GDM1 (cell line): ENCODE measurements at places on chromosomes 3 and 15.

GRCh38 chr3:52372822-52373504 is 56.8 kb downstream of the DNAH1 start:
- peak; percentile 7 for DNase-seq

GRCh38 chr15:31102374-31103342 is 1.1 kb upstream of the TRPM1 start:
- no peak for DNase-seq

DNA sequence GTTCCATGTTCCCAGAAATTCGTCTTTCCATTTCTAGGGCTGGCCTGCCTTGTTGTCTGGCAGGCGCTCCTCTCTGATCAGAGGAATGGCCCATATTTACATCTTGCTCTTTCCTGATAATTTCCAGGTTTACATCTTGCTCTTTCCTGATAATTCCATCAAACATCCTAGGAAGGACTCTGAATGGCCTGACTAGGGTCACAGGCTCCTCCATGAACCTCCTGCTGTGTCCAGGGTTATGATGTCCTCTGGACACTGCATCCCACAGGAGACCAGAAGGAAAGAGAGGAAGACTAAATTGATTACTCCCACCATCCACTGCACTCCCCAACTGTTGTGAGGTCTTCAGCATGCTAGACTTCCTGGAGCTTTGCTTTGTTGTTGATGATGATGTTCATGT is 75.4 kb downstream of the CLSTN2 start:
- DNase-seq = no peak

DNA sequence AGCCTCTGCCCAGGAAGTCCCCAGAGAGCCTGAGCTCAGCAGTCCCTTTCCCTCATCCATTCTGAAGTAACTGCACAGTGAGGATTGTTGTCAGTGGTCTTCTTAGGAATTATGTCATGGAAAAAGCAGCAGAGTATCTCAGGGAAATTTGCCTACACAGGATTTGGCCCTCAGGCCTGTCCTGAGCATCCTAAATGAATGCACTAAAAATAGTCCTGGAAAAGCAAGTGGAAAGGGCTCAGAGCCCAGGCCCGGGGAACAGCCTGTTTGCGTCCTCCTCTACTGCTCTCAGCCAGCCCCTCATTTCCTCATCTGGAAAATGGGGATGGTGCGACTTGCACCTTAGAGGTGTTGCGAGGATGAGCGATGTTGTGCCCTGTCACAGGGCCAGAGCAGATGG is 21.6 kb downstream of the LYSMD4 start:
- no peak for DNase-seq

- no peak for DNase-seq
Observed at GRCh38 chr15:65292938-65293518, 2.8 kb upstream of the RNU5A-1 start.

DNA sequence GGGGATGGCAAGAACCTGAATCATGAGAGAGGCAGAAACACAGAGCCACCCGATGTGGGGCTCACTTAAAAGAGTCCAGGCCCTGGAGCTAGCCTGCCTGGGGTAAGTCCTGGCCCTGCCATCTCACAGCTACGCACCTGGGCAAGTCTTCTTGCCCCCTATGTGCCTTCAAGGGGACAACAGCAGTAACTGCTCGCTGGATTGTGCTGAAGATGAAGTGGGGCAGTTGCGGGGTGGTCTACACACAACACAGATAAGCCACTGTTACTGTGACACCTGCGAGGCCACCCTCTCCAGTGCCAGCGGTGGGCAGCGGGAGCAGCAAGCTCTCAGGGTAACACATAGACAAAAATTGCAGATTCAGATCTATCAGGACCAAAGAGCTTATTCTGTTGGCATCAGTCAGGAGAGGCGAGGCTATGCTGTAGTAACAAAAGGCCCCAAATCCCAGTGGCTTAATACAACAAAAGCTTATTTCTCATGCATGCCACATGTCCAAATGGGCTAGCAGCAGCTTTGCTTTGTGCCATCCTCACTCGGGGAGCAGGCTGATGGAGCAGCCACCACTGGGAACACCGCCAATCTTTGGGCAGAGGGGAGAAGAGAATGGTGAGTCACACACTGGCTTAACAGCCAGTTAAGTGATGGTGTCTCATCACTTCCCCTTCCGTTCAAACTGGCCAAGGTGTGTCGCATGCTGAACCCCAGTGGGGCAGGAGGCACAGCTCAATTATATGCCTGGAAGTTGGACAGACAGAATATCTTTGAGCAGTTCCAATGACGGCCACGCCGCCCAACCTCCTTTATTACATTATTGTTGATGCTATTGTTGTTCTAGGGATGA is 78.3 kb downstream of the WNT7A start:
- peak; percentile 9 for DNase-seq

- DNase-seq = no peak
Observed at GRCh38 chr15:91456921-91457320, 356.9 kb downstream of the SV2B start.

DNA sequence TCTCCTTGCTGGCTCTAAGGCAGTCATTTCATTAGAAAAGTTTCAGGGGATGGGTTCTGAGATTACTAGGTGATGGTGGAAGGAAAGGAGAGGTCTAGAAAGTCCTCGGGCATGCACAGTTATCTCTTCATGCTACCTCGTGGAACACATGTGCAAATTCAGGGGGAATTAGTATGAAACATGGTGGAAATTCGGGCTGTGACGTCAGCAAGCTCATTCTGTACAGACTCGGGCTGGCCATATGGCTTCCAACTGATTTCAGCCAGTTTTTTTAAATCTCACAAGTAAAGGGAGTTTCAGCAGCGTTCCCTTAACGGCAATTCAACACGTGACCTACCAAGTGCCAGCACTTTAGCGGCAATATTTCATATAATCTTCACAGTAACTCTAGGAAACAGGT is 251.1 kb downstream of the TBL1XR1 start:
- DNase-seq = no peak

GRCh38 chr3:136838641-136839555 is 20.0 kb downstream of the SLC35G2 start:
- DNase-seq = peak; percentile 60

DNA sequence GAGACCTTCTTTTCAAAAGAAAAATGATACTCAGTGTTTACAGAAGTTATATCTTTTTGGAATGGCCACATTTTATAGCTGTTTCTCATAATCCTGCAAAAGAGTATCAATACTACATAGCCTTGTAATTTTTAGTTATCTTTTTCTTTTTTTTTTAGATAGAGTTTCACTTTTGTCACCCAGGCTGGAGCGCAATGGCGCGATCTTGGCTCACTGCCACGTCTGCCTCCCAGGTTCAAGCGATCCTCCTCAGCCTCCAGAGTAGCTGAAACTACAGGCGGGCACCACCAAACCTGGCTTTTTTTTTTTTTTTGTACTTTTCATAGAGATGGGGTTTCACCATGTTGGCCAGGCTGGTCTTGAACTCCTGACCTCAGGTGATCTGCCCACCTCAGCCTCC is 53.6 kb downstream of the ANKRD28 start:
- DNase-seq = no peak

GRCh38 chr3:46280105-46280797 is 38.0 kb downstream of the CCR3 start:
- DNase-seq = no peak

GRCh38 chr15:57147621-57148020 is 228.7 kb upstream of the CGNL1 start:
- no peak for DNase-seq

GRCh38 chr3:171236265-171237008 is 209.9 kb upstream of the SLC2A2 start:
- no peak for DNase-seq

GRCh38 chr3:177085794-177086193 is 111.5 kb downstream of the TBL1XR1 start:
- DNase-seq = no peak

DNA sequence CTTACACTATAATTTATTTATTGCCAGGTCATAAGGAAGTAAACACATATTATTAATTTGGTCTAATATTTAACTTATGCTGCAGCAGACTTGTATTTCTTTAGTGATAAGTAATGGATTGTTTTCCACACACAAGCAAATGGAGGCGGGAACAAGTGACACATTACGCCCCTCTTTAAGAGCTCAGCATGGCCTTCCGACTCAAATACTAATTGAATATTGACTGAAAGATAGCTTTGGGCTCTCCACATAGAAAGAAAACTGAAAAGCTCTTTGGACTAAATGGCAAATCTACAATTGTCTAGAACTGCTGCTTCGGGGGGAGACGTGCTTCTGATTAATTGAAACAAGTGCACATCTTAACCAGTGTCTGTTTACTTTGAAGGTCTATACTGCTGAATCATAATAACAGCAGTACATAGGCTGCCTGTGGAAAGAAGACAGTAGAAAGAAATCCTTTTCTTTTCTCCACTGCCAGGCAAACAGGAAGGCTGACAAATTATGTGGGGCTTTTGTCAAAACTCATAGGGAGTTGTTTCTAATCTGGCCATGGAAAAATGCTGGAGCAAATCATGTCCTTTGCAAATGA is 15.9 kb downstream of the CADPS start:
- no peak for DNase-seq

DNA sequence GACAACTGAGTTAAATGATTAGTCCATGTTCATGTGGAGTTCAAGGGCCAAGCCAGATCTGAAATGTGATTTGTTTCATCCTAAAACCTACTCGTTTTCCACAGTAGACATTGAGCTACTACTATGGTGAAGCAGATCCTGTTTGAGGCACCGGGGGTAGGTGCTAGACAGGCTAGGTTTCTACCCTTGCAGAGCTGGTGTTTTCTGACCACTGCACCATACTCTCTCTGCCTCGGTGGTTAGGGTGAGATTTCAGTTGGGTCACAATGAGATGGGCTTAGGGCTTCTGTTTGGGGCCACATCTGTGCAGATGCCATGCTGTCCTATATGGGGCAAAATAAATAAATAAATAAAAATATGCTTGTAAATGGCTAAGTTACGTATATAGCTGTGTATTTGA is 99.3 kb downstream of the OXNAD1 start:
- no peak for DNase-seq

DNA sequence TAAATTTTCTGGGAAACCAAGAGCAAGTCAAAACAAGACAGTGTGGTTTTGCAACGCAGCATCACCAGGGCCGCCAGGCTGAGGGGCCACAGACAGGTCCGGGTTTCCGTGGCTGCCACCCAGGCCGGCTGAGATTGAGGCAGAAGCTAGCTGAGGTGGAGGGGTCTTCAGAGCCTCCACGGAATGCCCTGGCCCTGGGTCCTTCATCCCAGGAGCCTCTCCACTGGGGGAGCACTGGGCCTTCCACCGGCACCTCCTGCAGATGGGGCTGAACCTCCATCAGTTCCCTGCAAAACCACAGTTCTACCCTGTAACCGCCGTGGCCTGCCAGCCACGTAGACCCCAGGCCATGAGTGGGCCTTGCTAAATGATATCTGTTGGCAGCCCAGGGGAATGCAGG is 152.7 kb downstream of the CHSY1 start:
- DNase-seq = no peak

GRCh38 chr15:82986442-82986780 is 401 bp downstream of the RAMAC start:
- no peak for DNase-seq

GRCh38 chr3:33355611-33356010 is 78.4 kb downstream of the FBXL2 start:
- DNase-seq = no peak

DNA sequence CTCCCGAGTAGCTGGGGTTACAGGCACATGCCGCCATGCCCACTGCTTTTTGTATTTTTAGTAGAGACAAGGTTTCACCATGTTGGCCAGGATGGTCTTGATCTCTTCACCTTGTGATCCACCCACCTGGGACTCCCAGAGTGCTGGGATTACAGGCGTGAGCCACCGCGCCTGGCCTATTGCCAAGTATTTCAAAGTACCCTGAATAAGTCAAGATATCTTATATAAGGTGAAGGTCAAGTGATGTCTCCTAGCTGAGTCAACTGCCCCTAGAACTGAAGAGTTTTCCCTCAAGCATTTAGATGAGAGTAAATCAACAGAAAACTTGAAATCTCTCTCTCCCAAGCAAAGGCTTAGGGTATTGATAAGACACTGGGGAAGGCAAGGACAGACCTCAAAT is 63.9 kb downstream of the RPL22L1 start:
- no peak for DNase-seq

DNA sequence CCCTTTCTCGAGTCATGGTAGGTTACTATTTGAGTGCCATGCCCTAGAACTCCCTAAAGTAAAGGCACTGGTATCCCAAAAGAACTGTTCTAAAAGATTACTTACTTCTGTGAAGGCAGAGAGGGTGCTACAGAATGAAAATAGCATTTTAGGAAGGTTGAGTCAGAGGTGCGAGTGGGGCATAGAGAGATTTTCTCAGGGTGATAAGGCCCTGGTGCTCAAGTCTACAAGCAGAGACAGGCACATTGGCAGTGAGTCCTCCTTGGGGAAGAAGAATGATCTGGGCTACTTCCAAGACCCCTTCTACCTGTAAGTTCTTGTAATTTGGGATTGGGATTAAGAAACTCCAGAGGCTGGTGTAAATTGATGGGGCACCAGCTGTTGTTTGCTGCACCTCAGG is 96.7 kb downstream of the AKAP13 start:
- DNase-seq = no peak

DNA sequence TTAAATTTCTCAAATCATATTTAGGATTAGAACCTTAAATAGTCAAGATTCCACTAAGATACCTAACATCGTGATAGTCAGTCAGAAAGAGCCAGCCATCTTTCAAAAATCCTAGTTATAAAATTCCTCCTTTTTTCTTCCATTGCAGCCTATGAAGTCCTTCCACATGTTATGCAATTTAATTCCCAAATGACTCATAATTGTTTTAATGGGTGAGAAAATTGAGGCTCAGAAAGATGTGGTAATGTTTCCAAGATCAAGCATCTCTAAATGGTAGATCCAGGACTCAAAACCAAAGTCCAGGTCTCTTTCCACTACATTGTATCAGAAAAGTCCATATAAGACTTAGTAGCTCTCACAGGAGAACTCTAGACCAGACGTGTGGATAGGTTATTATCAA is 9.5 kb downstream of the CFAP44 start:
- DNase-seq = no peak

- DNase-seq = no peak
Observed at GRCh38 chr3:118272991-118273390, 761.7 kb downstream of the IGSF11 start.

- DNase-seq = no peak
Observed at GRCh38 chr3:196440041-196440537, 7.9 kb upstream of the UBXN7 start.

DNA sequence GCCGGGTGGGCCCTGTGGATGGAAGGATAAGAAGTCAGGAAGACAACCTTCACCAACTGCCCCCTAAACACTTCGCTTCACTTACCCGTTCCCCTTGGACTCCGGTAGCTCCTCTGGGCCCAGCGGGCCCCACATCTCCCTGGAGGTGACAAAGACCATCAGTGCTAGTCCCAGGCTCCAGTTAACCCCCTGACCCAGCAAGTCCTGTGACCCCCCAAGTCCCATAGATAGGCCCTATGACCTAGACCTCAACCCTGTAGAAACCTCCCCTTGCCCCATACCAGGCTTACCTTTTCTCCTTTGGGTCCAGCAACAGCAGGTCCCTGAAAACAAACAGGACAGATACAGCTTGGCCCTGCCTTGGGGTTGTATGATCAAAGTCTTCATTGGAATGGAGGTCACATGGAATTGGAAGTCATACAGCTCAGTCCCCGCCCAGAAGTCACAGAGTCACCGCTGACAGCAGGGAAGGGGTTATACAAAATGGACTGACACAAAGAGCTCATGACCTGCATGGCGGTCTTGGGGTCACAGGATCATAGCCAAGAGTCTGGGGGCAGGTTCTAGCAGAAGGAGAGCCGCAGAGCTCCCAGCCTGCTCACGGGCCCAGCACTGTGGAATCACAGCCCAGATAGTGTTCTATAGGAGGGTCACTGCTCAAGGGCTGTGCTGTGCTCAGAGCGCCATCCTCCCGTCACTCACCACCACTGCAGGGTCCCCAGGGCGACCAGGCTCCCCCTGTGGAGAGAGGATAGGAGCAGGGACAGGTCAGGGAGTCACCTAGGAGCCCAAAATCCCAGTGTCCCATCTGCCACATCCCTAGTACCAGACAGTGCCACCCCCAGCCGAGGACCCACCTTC is 13.3 kb downstream of the COL7A1 start:
- DNase-seq = no peak
